ENCODE measurements at places on chromosomes 5 and 9.

DNA sequence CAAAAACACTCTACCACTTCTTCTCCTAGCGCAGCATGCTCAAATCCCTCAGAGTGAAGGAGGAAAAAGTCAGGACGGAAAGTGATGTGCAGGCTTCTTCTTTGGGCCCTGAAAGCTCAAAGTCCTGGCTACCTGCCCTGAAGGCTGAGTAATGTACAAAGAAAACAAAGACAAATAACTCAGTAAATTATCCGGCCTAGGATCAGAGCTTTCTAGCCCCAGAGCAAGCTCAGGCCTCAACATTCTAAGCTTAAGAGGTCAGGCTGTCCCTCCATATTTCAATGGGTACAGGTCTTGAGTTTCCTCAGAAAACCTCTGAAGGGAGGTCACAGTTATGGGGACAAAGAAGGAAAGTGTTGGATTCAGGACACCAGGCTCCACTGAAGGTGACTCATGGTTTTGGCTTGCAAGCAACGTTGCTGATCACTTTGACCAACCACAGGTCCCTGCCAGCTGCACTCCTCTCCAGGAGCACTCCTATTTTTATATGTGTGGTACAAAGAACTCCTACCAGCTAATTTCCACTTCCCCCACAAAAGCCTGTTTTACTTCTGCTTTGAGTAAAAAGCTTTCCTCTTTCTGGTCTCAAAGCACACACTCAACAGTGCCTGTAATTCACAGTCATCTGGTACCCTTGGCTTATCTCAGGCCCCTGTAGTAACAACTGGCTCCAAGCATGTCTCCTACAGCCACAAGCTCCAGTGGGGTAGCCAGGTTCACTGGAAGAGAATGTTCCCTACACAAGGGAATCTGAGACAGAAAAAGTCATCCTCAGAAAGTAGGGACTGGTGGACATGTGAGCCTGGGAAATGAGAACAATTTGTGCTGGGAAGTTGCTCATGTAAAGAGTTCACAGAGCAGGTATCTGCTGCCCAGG, 115.7 kb downstream of the UGCG start:
- no peak for DNase-seq

- no peak for DNase-seq
Measured at GRCh38 chr9:113601656-113602055, 138.1 kb downstream of the RGS3 start.

GRCh38 chr9:27165068-27165467, 56.0 kb downstream of the TEK start:
- DNase-seq, result no peak

GRCh38 chr9:93267091-93267541, 83.2 kb downstream of the WNK2 start:
- no peak for DNase-seq

DNA sequence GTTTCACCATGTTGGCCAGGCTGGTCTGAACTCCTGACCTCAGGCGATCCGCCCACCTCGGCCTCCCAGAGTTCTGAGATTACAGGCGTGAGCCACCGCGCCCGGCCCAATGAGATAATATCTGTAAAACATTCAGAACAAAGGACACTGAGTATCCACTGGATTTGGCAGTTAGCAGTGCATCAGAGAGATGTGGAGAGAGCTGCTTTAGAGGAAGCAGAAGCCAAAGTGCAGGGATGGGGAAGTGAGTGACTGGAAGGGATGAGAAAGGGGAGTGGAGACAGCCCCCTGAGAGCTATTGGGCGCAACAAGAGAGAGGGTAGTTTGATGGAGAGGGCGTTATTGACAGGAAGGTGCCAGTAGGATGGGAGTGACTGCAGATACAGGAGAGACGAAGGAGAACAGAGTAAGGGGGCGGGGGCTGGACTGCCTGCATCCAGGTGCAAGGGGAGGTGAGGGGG, 157.5 kb upstream of the SHB start:
- no peak for DNase-seq

Measured in NCI-H2081 treated with DMSO at 0.1 percent for 48 hours (cell line).